ENCODE measurements at places on chromosomes 2 and 18.

DNA sequence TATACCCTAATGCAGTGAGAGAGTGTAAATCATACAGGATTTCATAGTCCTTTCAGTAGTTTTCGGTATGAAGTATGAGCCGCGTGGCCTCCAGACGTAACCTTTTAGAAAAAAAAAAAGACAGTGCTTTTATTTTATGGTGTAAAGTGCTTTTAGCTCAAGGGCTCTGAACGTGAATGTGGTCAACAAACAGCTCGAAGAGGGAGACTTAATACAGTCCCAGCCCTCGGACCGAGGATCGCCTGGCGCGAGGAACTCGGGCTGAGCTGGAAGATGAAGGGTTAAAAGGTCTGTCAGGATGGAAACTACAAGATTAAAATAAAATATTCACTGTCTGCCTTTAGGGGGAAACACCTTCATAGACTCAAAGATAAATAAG lies 4.0 kb upstream of the BCL11A start:
- no peak for DNase-seq

DNA sequence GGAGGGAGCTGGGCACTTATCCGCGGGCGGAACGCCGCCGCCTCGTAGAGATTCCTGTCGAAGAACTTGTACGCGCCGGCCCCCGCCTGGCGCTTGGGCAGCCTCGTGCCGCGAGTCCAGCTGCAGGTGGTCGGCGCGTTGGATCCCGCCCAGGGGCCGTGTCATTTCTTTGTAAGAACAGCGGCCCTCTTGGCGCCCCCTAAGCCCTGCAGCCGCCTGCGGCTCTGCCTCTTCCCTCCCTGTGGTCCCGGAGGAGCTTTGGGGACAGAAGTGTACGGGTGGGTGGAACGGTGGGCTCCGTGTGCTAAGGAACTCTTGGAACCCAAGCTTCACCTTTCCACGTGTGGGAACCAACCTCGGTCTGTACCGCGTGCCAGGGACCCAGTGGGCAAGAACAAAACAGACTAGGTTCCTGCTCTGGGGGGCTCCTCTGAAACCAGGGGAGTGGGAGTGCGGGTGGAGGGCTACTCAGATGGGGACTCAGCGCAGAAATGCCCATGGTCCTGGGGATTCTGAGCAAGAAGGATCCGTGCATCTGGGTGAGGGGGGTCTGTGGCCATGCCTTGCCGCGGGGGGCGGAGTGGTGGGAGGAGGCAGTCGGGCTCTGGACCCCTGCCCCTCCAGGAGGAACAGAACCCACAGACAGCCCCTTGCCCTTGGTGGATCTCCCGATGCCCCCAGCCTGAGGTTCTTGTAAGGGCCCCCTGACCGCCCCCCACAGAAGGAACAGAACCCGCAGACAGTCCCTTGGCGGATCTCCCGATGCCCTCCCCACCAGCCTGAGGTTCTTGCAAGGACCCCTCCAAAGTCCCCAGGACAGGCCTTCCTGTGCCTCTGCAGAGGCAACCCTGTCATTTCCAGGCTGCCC lies 1.5 kb downstream of the GPC1 start:
- DNase-seq: no peak

DNA sequence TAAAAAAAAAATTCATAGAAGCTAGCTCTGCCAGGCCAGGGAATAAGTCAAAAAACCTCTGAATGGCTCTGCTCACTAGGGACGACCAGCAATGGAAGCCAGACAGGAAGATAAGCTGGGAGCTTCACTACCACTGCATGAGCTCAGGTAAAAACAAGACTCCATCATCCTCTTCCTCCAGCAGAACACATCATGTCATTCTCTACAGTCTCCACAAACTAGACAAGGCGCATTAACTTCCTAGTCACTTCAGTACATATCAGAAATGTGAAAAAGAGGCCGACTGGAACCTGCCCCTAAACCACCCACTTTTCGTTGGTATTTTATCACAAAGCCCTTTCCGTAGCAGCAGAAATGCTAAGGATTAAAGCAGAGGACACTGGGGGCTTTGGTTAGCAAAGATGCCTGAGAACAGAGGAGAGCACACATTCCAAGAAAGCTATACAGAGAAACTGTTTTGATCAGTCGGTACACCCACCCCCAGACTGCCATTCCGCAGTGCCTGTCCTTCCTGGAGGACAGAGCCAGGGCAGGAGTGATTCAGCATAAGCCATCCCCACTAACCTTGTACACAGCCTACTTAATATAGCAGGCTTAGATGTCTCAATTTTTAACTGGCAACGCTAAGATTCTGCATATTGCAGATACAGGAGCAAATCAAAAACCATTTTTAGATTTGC lies 53.4 kb downstream of the AAK1 start:
- DNase-seq: no peak

DNA sequence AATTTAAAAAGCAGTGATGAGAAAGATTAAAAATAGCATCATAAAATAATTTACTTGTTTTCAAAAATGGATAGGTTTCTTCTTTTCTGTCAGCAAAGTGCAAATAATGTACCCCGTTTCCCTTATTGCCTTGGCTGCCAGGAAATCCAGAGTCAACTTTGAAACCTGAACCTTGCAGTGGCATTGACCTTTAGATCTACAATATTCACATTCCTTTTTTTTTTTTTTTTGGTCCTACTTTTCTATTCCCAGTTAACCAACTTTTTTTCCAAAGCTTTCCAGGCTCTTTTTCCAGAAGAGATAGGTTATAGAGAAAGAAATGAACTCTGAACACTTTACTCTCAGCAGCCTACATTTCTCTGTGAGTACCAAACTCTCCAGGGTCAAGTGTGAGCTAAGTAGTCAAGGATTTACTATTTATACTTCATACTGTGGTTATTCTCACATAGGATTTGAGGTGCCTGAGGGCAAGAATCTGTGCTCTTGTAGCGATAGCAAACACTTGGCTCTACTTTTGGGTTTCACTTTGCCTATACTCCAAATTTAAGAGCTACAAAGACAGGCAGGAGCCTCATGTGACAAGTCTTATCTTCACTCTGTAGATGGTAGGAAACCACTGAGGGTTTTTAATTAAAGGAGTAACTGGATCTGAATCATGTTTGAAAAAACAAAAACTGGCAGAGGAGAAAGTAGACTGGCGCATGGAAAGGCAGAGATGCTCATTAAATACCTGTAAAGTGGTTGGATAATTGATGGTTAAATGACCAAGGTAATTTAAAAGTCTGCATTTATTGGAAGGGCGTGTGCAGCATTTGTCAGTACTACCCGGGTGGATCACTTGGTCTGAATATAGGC lies 63.2 kb upstream of the TMEM17 start:
- no peak for DNase-seq
